ENCODE measurements at places on chromosomes 12 and 14.

DNA sequence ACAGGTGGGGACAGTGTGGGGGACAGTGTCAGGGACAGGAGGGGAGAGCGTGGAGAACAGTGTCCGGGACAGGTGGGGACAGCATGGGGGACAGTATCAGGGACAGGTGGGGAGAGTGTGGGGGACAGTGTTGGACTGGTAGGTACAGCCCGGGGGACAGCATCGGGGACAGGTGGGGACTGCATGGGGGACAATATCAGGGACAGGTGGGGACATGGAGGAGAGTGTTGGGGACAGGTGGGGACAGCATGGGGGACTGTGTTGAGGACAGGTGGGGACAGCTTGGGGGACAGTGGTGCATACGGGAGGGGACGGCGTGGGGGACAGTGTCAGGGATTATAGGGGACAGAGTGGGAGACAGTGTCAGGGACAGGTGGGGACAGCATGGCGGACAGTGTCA lies 212.3 kb downstream of the TMEM121 start:
- DNase-seq, result no peak

- no peak for DNase-seq
These were observed 480.7 kb downstream of the PRKD1 start for GRCh38 chr14:29446971-29447370.

DNA sequence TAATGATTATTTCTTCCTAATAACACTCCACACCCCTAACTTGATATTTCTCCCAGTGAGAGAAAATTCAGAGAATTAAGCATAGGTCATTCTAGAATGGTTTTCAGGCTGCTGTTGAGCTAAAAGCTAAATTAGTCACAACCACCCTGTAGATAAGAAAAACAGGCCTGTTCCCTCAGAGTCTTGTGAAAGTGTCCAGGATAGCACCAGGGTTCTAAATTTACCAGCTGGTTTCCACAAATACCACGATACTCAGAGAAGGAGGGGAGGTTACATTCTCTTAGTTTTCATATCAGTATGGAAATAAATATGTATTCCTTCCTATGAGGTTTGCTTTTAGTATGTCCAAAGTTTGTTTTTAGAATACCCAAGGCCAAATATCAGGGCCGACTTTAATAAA lies 66.0 kb upstream of the YARS2 start:
- no peak for DNase-seq

- peak; percentile 52 for DNase-seq
These were observed 39.6 kb downstream of the IQSEC3 start for GRCh38 chr12:106118-106591.

DNA sequence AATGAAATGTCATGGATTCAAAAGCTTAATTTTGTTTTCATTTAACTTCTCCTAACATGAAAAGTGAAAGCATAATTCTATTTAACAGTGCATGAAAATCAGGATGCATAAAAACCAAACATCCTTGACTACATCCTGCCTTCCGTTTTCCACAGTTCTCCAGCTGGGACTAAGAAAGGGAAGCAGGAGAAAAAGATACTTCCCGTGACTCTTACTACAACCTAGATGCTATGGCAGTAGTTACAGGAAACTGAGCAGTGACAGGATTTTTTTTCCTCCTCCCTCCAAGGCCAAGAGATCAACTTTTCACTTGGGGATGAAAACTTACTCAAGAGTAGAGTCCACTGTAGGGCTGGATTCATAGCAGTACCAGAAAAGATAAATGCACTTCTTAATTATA lies 2.6 kb downstream of the EXOC5 start:
- DNase-seq, result no peak

- no peak for DNase-seq
These were observed 3.8 kb downstream of the CS start for GRCh38 chr12:56296295-56296694.

- no peak for DNase-seq
These were observed 122.9 kb upstream of the RAP1B start for GRCh38 chr12:68487721-68488309.

DNA sequence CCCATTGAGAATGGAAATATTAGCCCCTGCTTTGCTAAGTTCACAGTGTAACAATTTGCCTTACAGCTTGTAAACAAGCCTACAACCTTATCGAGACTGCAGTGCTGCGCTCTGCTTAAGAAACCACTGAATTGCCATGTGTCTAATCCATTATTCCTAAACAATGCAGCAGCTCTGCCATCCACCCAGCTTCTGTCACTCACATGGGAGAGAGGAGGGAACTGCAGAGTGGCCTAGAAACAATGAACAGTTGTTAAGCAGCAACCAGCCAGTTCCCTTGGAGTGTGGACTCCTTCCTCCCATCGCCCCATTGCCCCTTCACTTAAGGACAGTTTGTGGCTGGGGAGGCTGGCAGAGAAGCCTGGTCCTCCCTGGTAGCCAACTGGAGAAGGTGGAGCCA lies 42.9 kb downstream of the TESPA1 start:
- DNase-seq, result no peak

DNA sequence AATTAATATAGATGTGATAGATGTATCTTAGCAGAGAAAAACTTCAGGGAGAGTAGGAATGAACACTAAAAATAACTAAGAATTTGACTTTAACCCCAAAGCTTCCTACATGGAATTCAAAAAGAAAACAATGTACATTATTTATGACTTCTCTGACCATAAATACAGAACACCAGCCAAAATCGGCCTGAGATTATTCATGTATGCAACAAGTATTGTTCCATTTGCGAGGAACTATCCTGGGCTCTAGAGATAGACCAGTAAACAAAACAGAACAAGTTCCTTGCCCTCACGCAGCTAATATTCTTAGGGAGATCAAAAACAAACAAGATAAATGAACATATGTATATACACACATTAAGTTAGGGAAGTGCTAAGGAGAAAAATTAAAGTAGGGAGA lies 432.3 kb upstream of the SOX5 start:
- DNase-seq, result no peak

GRCh38 chr14:51780741-51781140 lies 79.7 kb upstream of the GNG2 start:
- DNase-seq, result no peak

DNA sequence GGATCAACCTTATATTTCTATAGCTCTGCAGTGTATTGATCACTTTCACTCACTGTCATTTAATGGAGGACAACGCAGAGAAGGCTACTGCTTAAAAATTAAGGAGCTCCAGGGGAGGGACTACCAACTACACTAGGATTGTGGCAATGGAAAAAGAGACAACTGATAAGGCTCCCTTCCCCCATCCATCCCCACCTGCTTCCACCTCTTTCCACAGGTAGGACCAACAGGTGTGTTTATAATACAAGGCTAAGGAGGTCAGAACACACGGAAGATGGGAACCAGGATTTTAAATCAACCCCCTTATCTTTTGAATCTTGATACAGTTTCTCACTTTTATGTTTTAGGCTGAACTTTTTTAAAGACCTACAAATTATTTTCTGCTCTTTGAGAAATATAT lies 90.8 kb downstream of the STAB2 start:
- DNase-seq, result no peak

DNA sequence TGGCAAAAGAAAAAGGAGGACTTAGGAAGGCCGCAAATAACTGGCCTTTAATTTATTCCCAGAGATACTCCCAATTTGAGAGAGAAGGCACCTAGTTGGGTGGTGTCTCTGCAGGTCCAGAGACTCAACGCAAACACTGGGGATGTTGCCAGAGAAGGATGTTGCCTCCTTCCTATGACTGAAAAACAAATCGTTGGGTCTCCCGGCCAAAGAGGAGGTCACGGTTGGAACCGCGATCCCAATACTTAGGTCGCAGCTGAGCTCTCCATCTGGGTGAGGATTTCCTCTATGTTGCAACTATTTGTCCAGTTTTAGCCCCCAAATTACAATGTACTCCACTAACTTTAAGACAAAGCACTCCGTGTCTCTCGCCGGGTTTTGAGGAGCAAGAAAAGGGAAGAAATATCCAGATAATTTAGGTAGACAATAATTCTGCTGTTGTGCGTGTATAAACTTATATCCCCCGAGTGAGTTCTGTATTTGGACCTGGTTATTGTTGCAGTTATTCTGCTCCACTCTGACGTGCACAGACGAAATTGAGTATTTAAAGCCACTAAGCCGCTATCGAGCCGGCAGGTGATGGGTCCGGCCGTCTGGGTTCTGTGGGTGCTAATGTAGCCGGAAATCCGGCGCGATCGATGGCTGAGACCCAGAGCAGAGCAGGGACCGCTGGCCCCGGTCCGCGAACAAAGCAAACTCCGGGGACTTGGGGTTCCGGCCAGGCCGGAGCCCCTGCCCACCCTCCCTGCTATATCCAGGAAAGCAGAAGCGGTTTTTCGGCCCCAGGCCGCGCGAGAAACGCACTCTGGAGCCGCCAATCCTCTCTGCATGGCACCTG lies 5.7 kb downstream of the HOXC12 start:
- no peak for DNase-seq

GRCh38 chr12:24814379-24815113 lies 134.4 kb downstream of the BCAT1 start:
- no peak for DNase-seq

DNA sequence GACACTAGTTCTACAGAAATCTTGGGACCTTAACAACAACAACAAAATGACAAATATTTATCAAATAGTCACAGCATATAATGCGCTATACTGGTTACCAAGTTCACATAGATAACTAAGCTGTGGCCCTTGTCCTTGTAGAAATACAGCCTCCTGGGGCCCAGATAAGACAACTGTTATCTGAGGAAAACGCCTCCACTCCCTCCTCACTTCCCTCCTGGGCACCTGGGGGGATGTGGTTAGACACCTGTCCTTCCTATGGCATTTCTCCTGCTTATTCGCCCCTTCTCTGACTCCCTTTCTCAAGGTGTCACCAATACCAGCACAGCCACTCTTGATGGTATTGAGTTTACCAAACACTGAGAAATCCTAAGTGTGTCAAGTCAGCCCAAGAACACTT lies 419.4 kb downstream of the RAD51B start:
- DNase-seq, result no peak

GRCh38 chr12:67661311-67662021 lies 12.9 kb downstream of the DYRK2 start:
- DNase-seq, result no peak
